ENCODE measurements at places on chromosomes 4 and X. TPM values are rescaled to one million over a fixed set of nuclear protein-coding genes. Genes with fewer than 3 reads are reported as not detected.

DNA sequence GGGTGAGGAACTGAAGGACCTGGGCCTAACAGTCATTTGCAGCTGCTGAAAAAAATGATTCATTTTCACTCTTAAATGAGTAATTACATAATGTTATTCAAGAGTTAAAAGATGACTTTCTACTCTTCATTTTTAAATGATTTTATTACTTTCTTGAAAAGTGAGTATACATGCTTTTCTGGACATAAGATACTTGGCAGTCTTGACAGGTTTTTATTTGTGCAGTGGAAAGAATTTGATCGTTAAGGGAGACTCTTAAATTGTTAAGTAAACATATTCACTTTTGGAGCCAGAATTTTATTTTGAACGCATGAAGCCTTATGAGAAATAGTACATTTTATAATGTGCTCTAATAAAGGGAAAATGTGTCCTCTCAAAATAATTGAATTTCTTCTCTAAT, 245.7 kb downstream of the TENM3 start:
- DNase-seq = no peak

DNA sequence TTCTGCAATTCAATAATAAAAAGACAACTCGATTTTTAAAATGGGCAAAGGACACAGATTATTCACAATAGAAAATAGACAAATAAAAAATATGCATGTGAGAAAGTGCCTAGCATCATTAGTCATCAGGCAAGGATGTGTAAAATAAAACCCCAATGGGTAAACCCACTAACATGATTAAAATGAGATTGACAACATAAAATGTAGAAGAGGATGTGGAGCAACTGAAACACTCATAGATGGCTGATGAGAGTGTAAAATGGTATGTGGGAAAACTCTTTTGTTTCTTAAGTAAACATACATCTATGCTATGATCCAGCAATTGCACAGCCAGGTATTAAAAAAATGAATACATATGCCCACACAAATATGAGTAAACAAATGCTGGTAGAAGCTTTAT, 177.6 kb downstream of the IQCM start:
- no peak for DNase-seq

DNA sequence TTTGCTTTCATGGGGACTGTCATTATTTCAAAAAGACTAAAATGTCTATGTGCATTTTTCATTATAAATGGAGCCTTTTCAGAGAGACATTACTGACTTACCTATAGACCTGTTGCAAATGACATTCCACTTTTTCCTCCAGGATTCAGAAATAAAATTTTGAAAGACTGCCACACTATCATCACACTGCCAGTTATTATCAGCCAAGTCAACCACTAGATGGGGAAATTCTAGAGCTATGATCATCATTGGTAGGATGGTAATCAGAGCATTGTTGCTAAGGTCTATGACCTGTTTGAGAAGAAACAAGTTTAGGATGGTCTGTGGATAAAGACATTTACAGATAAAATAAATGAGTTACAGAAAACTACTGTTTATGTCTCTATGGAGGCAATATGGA, 22.5 kb downstream of the LRRC66 start:
- DNase-seq = no peak

GRCh38 chr4:105896461-105896942, 1.2 kb downstream of the NPNT start:
- no peak for DNase-seq

DNA sequence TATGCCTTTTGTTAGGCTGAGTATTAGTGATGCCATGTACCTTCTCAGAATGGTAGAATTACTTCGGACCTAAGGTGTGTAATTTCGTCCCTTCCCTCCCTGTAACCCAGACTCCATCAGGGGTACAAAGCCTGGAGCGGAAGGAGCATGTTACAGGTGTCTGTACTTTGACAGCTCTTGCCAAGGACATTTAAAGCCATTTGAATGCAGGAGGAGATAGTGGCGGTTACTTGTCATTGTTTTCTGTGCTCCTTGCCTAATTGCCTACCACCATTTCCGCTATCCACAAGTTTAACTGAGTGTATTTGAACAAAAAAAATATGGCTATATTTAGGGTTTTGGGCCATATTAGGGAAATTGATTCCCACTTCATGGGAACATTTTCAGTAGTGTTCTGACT, 1.8 kb downstream of the FNIP2 start:
- no peak for DNase-seq

DNA sequence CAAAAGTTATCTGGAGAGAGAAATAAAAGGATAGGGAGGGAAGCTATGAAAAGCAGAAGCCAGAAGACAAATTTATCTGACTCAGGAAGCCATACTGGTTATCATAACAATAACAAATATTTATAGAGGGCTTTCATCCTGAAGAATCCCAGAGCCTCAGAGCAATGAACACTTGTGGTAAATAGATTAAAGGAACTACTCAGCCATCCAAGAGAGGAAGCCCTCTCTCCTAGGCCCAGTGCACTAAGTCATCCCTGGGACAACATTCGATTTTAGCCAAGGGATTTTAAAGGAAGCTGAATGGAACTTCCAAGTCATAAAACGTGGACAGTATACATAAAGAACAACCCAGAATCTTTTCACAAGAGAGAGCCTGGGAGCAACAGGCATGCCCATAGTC, 76.9 kb downstream of the COL4A6 start:
- no peak for DNase-seq

DNA sequence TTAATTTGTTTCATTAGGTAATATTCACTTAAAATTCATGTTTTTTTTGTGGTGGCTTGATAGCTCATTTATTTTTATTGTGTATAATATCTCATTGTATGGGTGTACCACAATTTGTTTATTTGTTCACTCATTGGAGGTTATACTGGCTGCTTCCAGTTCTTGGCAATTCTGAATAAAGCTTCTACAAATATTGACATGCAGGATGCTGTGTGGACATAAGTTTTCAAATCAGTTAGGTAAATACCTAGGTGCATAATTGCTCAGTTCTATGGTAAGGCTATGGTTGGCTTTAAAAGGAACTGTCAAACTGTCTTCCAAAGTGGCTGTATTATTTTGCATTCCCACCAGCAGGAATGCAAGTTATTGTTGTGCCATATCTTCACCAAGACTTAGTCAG, 504.5 kb upstream of the GALNTL6 start:
- no peak for DNase-seq

DNA sequence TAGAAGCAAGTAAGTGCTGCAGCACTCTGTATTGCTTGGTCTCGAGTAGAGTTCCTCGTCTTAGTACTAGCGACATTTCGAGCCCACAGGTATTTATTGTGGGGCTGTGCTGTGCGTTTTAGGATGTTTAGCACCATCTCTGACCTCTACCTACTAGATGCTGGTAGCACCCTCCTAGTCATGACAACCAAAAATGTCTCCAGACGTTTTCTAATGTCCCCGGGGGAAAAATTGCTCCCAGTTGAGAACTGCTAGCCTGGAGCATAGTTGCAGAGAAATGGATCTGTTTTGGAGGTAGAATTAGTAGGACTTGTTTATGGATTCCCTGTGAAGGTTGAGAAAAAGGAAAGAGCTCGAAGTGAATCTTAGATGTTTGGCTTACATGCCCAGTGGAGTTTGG, 287.2 kb downstream of the TENM3 start:
- no peak for DNase-seq

- DNase-seq = no peak
Observed at GRCh38 chrX:106731590-106731989, 5.1 kb downstream of the RNF128 start.

DNA sequence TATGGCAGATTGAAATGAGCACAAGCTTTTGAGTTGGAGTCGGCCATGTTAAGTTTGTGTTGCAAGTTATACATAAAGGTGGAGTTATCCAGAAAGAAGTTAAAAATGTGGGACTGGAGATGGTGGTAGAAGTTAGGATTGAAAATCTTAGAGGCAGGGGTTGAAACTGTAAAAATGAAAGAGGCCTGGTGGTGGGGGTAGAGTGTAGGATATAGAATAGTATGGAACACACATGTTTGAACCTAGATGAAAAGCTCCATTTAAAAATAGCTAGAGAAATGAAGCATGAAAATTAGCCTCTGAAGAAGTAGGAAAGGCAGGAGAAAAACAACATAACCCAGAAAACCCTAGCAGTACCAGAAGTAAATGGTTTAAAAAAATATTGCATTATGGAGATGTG, 131.8 kb upstream of the ENPEP start:
- no peak for DNase-seq

DNA sequence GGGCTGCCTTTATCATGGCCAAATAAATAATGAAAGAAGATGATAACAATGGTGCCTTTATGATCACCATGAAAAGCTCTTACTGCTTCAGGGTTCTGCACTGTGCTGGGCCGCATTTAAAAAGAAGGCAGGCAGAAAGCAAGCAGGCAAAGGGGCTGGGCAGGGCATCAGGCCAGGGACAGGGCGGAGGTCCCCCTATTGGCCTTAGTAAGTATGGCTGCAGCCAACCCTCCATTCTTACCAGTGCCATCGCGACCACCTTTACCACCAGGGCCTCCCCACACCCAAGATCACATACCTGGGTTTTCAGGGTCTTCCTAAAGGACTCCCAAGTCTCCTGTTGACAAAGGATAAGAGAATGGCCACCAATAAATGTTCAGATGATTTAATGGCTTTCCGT, 38.9 kb downstream of the CNGA2 start:
- no peak for DNase-seq

DNA sequence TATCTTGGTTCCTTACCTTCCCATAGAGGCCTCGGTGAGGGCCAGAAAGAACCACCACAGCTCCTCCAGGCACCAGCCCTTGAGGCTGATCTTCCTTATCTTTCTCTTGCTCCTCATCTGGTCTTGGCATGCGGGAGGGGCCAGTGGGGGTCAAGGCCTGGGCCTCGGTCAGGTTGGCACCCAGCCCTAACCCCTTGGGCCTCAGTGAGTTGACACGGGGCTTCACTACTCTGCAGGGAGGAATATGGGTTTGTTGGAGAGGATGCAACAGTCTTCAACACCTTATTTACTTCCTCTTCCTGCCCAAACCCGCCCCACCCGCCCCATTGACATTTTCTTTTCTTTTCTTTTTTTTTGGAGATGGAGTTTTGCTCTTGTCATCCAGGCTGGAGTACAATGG, 6.0 kb downstream of the GPKOW start:
- DNase-seq = no peak

DNA sequence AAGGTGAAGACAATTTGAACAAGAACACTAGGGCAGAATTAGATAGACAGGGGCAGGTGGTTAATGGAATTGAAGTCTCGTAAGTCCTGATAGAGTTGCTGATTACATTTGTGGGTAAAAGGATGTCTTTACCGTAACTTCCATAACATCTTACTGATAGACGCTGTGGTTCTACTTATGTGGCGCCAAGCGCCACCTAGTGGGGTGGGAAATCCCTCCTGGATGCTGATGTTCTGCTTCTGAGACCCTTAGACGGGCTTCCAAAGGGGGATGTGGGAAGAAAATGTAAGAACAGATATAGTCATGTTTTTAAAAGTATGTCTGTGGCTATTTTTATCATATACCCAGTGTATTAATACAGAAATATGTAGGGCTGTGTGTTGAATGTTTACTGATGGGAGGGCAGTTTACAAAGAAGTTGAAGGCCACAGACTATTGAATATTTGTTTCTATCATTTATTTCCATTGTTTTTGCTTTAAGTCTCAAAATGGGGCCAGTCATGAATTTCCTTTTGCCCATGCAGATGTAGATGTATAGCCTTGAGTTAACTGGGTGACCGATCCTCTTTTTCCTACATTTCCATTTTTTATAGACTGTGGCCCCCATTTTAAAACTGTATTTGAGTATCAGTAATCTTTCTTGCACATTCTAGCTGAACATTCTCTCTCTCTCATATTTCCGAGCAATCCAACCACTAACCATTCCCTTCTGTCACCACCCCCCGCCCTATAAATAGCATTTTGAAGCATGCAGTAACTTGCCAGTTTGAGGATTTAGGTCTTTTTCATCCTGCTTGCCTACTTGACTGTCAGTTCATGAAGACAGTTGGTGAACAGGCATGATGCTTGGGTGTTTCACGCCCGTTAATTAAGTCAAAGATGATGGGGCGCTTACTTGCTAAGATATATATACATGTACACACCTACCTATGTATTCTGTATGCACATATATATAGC, 12.1 kb upstream of the TLR8 start:
- no peak for DNase-seq

GRCh38 chr4:7892212-7893019, 47.2 kb downstream of the AFAP1 start:
- no peak for DNase-seq

GRCh38 chrX:72203421-72203820, 21.9 kb downstream of the PIN4 start:
- no peak for DNase-seq

GRCh38 chr4:56222514-56222913, 164.8 kb downstream of the AASDH start:
- DNase-seq = no peak

DNA sequence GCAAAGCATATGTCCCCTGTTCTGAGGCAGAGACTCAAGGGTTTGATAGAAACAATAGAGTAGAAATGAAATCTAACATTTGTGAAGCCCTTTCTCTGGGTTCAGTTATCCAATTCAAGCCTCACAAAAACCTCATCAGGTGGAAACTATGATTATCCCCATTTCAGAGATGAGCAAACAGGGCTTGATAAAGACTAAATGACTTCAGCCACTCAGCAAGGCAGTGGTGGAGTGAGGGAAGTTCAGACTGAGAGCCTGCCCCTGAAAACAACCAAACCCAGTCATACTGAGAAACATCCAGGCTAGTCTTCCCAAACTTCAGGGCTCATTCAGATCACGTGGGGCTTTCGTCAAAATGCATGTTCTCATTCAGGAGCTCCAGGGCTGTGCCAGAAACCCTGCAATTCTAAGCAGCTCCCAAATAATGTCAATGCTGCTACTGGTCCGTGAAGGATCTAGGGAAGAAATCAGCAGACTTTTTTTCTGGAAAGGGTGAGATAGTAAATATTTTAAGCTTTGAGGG, 109.6 kb upstream of the KIT start:
- DNase-seq = no peak

DNA sequence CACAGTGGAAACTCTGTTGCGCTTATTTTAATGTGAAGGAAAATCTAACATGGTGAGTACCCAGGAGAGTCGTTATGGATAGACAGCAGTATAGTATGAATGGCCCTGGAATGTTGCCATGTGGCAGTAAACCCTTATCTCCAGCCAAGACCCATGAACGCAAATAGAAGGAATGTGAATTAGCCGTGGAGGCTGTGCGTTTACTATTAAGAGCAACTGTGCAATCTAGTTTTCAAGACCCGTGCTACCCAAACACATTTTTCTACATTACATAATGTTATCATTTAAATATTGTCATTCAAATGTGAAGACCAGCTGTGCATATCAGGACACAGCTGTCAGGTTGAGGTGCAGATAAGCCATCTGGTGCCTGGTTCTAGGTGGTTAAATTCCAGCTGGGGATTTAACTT, 13.3 kb upstream of the AGA start:
- no peak for DNase-seq

- no peak for DNase-seq
Observed at GRCh38 chr4:88054229-88054628, 46.8 kb downstream of the PKD2 start.

The OCRL gene
- 25.6 TPM for total RNA-seq

The FGD1 gene
- total RNA-seq = 9.6 TPM

The TENT5D gene
- total RNA-seq = not detected

The MAGEB10 gene
- not detected for total RNA-seq

The EIF4E gene
- 52.7 TPM for total RNA-seq

The TRPC5OS gene
- total RNA-seq = not detected

The CRLF2 gene
- total RNA-seq = 0.33 TPM

The TNMD gene
- not detected for total RNA-seq

The DAPP1 gene
- total RNA-seq = 1.7 TPM

Data from posterior vena cava (tissue), 2 donors.